ENCODE measurements at places on chromosomes 2 and 18.
A peak's percentile ranks its signal among the peaks of the same experiment; 100 is the strongest.

- DNase-seq, result no peak
Observed at GRCh38 chr18:77173275-77174030, 40.9 kb upstream of the MBP start.

DNA sequence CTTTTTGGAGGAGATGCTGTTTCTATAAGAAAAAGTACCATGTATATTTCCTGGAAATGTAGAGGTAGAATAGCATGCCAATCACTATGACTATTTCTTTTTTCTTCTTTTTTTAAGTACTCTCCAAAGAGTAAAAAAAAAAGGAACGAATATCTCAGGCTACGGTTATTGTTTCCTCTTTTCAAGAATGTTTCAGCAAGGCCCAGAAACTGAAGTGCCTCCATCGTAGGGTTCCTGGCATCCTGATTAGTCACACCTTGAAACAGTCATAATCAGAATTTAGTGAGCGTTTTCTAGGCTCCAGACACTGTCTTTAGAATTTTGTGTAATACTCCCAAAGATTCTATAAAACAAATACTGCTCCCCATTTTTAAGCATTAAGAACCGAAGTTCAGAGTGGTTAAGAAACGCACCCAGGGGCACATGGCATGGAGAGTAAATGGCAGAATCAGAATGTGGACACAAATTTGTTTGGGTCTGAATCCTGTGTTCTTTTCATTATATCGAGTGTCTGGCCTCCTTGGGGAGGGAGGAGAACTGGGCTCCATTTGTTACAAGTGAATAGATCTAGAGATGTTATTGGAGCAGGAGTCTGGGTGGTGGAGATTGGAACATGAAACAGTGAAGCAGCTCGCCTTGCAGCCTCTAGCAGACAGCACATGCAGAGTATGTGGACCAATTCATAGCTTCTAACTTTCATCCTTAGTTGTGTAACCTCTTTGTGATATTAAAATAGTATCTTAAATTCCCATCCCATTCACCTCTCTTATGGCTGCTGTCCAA is 26.7 kb downstream of the ZEB2 start:
- DNase-seq, result no peak

DNA sequence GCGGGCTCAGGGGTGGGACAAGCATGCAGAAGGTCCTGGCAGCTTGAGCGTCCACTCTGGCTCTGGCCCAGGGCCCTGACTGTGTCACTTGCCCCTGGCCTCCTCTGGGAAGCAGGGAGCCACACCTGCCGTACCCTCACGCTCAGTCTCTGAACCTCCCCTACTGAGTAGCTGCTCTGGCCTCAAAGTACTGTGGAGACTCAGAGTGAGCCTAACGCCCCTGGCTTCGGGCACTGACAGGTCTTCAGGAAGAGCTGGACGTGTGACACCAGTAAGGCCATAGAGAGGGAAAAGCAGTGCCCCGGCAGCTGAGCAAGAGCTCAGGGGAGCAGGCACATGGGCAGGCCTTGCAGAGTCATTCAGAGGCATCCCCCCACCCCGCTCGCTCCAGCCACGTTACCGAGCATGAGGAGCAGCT is 73.3 kb downstream of the SFXN5 start:
- DNase-seq, result no peak

DNA sequence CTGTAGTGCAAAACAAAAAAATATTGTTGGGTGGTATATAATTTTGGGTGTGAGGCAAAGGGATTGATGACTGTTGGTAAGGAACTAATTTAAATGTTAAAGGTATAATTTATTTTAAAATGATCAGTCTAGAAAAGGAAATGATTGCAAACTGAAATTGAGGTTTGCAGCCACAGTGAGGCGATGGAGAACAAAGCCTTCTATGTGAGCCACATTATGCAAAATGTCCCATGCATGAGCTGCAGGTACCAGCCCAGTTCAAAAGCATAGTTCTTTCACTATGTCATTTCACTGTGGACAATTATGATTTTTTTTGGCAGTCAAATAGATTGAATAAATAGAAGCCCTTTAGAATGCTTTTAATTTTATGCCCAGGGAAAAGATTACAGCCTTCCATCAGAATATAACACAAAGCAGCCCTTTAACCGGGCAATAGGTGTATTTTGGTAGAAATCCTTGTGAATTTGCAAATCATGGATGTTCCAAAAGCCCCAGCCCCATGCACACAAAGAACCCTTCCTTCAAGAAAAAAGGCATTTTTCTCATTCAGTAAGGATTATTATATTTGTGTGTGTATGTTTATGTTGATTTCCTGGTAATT is 1.7 kb downstream of the MAP2 start:
- DNase-seq, result no peak

DNA sequence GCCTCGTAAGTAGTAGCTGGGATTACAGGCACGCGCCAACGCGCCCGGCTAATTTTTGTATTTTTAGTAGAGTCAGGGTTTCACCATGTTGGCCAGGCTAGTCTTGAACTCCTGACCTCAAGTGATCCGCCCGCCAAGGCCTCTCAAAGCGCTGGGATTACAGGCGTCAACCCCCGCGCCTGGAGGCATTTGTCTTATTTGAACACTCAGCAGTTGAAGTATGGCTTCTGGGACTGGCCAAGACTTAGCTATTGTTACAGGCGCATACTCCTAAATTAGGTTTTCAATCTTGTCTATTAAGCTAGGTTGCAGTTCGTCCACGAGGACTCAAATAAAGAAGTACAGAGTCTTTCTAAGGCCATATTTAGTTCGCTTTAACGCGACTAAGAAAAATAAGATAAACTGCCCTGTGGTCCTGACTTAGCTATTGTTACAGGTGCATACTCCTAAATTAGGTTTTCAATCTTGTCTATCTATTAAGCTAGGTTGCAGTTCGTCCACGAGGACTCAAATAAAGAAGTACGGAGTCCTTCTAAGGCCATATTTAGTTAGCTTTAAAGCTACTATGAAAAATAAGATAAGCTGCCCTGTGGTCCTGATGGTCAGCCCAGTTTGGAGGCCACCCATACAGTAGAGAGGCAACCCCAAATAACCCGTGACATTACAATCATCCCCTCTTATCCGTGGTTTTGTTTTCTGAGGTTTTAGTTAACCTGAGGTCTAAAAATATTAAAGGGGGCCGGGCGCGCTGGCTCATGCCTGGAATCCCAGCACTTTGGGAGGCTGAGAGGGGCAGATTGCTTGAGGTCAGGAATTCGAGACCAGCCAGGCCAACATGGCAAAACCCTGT is 20.8 kb upstream of the MTA3 start:
- DNase-seq, result no peak

GRCh38 chr2:208929894-208930427 is 493.9 kb upstream of the MAP2 start:
- DNase-seq, result no peak

- DNase-seq, result no peak
Observed at GRCh38 chr18:60027397-60027796, 127.6 kb downstream of the PMAIP1 start.

DNA sequence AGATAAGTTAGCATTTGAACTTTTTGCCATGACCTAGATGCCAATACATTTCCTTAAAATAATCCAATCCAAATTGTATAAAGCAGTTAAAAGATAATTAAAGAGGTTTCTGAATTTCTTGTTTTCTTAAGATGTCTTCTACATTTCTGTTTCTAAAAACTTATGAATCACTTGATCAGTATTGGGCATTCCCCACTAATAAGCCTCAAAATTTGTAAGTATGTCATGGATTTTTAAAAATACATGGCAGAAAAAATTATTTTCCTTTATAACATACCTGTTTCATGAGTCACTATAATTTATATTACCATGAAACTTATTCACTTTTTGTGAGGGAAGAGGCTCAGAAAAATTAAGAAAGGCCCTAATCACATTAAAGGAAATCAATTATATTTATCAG is 90.3 kb upstream of the TFPI start:
- no peak for DNase-seq

DNA sequence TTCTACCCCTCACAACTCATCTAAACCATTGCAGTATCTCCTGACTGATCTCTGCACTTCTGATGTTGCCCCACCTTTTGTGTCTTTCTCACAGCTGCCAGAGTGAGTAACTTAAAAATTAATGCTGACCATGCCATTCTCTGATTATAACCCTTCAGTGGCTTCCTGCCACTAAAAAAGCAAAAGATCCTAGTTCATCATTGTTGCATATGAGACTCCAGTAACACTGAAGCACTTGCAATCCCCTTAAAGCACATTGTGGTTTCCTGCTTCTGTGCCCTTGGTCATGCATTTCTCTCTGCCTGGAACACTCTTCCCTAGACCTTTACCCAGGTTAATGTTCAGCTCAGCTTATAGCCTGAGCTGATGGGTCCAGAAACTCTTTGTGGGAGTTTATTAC is 95.1 kb upstream of the WDSUB1 start:
- no peak for DNase-seq

- no peak for DNase-seq
Observed at GRCh38 chr18:36128530-36128870, 640 bp downstream of the SLC39A6 start.

DNA sequence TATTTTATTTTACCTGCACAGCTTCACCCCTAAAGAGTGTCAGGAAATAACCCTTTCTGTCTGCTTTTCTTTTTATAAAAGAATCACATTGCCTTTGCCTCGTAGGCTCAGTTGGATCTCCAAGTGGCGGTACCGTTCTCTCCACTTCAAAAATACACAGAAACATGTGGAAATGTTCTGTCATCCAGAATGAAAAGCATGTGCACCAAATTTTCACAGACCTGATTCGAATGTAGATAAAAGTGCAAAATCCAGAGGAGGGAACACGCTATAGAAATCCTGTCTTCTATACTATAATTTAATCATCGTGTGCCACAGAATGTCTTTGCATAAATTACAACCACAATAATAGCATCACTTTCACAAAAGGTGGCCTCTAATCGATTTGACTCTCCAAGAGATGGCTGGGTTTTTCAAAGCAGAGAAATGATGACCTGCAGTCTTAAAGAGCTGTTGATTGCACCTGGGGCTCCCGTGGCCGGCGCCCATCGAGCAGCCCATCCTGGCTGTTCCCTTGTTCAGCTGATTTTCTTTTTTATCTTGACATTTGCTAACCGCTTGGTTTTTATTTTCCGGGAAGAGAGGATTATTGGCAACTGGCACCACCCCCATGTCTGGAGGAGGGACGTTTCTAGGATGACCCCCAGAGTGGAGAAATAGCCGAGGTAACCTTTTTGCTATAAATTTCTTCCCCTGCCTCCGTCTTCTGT is 290.2 kb downstream of the SOX11 start:
- no peak for DNase-seq

DNA sequence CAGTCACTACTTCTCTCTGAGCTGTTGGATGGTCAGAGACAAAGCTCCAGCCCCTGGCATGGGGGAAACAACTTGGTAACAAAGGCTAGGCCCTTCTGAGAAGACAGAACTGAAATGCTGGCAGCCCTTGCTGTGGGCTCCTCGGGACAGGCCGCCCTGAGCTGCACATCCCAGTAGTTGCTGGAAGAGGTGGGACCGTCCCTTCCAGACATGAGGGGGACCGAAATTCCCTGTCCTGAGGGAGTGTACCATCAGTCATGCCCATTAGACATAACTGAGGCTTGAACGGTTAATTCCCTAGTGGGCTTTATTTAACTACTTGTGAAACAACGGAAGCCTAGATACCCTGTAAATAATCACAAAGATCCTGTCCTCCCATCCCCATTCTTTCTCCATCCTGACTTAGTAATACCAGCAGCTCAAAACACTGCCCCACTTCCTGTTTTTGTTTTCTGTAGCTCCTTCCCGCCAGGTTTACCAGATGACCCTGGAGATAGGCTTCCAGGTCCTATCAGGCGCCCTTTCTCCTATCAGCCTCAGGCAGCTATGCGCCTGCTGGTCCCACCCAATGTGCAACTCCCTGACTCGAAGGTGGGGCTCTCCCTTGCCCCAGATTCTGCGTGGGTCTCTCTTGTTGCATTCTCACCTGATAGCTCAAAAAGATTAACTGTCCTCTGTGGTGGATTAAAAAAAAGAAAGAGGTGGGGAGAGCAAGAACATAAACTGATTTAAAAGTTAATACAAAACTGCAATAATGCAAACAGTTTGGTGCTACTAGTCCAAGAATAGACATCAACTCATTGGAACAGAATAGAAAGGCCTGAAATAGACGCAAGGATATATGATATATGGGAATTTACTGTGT is 37.0 kb upstream of the NT5DC4 start:
- no peak for DNase-seq

DNA sequence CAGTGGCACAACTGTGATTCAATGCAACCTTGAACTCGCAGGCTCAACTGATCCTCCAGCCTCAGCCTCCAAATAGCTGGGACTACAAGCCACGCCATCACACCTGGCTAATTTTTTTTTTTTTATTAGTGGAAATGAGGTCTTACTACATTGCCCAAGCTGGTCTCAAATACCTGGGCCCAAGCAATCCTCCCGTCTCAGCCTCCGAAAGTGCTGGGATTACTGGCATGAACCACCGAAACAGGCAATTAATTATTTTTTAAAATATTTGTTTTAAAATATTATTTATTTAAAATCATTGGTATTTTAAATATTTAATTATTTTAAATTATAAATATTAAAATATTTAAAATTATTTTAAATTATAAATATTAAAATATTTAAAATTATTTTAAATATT is 24.5 kb downstream of the SRBD1 start:
- no peak for DNase-seq

GRCh38 chr2:162261032-162261945 is 18.0 kb upstream of the FAP start:
- DNase-seq, result peak; percentile 26

DNA sequence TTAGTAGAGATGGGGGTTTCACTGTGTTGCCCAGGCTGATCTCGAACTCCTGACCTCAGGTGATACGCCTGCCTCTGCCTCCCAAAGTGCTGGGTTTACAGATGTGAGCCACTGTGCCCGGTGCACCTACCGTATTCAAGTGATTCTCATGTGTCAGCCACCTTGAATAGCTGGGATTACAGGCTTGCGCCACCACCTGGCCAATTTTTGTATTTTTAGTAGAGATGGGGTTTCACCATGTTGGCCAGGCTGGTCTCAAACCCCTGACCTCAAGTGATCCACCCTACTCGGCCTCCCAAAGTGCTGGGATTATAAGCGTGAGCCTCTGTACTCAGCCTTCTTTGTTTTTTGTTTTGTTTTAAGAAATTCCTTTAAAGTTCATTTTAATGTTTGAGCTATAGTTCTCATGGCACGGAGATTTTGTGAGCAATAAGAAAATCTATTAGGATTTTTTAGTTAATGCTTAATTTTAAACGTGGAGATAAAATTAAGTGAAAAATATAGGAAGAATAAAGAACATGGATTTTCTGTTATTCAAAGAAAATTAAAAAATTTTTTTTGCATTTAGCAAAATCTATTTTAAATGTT is 242.6 kb downstream of the PHLPP1 start:
- DNase-seq, result peak; percentile 48

- no peak for DNase-seq
Observed at GRCh38 chr2:125312342-125312741, 1287.3 kb downstream of the CNTNAP5 start.
